ENCODE measurements at places on chromosomes 4 and X.

DNA sequence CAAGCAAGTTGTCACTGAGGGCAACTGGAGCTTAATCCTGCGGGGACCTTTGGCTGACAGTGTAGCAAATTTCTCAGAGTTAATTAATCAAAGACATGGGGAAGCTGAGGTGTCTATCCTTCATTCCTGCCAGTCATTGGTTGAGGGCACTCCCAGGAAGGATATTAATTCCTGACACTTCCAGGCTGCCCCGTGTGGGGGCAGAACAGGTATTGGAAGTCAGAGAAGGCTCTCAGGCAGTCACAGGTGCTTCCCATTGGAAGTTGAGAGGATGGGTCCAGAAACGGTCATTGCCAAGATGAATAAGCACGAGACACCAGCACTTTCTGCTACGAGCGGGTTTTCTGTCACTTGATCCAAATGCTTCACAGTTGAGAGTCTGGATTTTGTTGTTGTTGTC, 29.1 kb upstream of the CD38 start:
- no peak for DNase-seq

- no peak for DNase-seq
Observed at GRCh38 chrX:41655631-41656030, 33.1 kb upstream of the GPR34 start.

- DNase-seq, result no peak
Observed at GRCh38 chrX:29911673-29912072, 303.7 kb upstream of the MAGEB2 start.

DNA sequence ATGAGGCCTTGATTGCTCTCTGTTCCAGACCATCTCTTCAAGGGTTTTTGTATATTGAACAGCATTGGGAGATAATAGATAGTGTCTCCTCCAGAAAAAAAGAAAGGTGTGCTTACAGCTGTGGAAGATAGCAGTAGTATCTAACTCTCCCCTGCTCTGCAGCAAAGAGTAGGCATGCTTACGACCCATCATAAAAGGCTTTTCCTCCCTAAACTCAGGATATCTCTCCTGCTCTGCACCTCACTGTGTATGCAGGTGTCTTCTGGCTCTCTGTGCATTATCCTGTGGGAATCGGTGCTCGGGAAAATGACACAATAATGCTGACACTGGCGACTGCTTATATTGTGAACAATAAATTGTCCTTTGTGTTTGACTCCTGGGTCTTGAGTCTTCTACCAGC, 216.0 kb downstream of the RAB28 start:
- DNase-seq, result no peak

- no peak for DNase-seq
Observed at GRCh38 chr4:10106421-10107039, 10.1 kb downstream of the WDR1 start.

DNA sequence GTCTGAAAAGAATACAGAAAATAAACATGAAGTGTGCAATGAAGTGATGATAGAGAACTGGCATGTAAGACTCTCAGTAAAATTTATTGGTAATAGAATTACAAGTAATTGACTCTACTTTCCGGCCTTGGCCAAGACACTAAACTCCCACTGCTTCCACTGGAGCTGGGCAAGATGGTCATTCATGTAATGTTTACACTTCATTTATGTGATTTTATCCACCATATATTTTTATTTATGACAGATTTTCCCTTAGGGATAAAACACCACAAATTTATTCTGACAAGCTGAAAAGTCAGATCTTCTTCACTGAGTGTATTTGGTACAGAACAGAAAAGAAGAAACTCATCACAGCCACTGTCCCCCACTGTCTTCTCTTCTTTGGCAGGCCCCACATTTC, 191.9 kb downstream of the SLC39A8 start:
- DNase-seq, result no peak

GRCh38 chrX:65671966-65672365, 4.5 kb downstream of the MSN start:
- DNase-seq, result no peak
